ENCODE measurements at places on chromosomes 6 and 20. TPM values are rescaled to one million over a fixed set of nuclear protein-coding genes. Genes with fewer than 3 reads are reported as not detected.

DNA sequence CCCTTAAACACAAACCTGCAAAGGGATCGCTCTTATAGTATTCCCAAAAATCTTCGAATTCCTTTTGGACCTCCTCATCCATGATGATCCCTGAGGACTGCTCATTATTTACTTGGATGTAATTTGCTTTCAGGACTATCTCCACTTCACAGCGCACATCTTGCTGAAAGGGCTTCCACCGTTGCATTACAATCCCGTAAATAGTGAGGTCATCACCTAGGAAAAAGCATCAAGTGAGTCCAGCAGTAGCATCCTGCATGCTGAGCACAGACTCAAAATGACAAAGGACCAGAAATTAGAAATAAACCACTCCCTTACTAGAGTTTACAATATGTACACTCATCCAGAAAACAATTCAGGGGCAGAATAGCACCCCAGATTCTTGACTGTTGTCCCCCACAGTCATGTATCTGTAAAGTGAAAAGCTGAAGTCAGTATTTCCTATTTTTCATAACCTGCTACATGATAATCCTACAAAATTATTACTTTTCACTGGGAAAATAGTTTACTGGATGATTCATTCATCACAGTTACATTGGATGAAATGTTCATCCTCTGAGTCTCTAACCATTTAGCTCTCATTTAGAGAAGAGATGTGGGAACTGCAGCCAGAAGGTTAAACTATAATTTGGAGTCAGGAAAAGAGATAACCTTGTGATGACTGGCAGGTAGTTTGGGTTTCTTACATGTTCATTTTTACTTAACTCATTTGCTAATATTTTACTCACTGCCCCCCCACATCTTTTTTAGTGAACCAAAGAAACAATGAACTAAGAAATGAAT lies 17.2 kb downstream of the MCM9 start:
- no peak for DNase-seq

- DNase-seq, result no peak
These were observed 2.4 kb downstream of the CST9 start for GRCh38 chr20:23603321-23603720.

- no peak for DNase-seq
These were observed 862.8 kb upstream of the CITED2 start for GRCh38 chr6:140237251-140237650.

SNX9 gene
- 37.8 TPM for polyA plus RNA-seq

GRCh38 chr6:36350082-36350481 lies 13.4 kb upstream of the BNIP5 start:
- DNase-seq, result no peak

MCHR2 gene
- not detected for polyA plus RNA-seq

DNA sequence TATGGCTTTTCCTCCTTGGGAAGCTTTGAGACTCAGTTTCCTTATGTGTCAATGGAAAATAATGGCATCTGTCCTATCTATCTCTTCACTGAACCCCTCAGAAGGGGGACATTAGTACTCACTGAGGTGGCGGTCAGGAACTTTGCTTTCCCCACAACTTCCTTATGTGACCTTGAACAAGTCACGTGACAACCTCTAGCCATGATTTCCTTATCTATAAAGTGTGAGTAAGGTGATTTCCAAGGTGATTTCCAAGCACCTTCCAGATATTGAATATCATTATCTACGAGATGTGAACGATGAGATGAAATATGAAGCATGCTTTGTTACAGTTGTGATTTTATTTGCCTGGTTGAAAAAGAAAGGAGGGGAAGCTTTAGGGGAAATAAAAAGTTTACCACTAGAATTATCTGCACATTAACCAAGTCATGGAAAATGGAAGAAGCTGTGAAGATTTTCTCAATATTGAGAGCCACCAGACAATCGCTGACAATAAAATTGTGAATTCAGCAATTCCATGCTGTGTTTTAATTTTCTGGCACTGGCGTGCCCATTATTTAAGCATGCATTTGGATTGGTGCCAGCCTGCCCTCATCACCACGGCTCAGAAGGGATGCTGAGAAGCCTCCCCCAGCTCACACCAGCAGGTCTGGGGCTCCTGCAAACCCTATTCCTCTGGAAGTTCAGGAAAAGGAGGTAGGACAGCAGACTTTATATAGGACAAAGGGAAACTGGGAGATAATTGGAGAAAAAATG lies 255.3 kb downstream of the CD83 start:
- no peak for DNase-seq

DNA sequence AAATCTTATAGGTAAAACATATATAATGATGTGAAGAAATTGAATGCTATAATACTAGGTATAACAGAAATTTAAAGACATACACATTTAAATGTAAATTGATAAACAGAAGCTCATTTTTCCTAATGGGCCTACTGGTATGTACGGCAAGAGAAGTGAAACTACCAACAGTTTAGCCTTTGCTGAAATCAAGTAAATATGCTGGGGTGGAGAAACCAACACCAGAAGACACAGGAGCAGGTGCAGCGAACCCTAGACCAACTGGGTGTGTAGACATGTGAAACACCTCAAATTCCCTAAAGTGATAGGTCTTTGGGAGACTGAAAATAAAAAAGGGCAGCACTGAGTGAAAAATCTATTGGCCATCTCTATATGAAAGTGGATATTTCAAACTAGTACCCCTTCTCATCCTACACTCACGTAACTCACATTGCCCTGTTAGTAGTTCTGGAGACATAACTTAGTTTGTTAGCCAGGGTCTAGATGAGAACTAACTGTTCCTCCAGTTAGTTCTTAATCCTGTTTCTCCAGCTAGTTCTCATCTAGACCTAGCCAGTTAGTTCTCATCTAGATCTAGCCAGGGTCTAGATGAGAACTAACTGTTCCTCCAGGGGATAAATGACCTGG lies 53.1 kb downstream of the SLC35D3 start:
- DNase-seq, result no peak

DNA sequence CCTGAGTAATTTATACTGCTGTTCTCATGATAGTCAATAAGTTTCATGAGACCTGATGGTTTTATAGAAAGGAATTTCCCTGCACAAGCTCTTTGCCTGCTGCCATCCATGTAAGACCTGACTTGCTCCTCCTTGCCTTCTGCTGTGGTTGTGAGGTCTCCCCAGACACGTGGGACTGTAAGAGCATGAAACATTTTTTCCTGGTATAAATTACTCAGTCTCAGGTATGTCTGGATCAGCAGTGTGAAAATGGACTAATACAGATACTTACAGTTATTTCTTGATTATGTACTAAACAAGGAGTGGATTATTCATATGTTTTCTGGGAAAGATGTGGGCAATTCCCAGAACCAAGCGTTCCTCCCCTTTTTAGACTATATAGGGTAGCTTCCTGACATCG lies 1.9 kb upstream of the TRIM38 start:
- DNase-seq, result no peak

GRCh38 chr6:151178373-151178772 lies 61.4 kb upstream of the AKAP12 start:
- DNase-seq, result no peak

DNA sequence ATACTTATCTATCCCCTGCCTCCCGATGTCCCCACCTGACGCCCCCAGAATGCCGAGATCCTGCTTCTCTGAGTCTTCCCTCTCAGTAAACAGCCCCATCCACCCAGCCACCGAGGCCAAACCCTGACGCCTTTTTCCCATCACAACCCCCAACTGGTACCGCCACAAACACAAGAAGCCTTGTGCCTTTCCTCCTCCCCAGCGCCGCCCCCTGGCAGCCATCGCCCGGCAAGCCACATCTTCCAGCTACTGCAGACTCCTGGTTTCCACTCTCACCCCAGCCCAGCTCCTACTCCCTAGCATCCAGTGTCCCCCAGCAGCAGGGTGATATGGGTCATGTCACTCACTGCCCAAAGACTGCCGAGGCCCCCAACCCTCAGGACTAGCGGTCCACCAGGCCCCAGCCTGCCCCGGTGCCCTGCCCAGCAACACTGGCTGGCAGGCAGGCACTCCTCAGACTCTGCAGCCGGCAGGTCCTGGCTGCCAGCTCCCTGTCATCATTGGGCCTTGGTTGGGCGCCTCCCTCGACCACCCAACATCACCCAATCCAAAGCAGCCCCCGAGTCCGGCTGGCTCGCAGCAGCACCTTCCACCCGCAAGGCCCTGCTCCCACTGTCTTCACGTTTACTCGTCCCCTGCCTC lies 11.2 kb downstream of the TCFL5 start:
- DNase-seq, result no peak

EHMT2 gene
- 83.8 TPM for polyA plus RNA-seq

MUC21 gene
- polyA plus RNA-seq, result 0.07 TPM

DNA sequence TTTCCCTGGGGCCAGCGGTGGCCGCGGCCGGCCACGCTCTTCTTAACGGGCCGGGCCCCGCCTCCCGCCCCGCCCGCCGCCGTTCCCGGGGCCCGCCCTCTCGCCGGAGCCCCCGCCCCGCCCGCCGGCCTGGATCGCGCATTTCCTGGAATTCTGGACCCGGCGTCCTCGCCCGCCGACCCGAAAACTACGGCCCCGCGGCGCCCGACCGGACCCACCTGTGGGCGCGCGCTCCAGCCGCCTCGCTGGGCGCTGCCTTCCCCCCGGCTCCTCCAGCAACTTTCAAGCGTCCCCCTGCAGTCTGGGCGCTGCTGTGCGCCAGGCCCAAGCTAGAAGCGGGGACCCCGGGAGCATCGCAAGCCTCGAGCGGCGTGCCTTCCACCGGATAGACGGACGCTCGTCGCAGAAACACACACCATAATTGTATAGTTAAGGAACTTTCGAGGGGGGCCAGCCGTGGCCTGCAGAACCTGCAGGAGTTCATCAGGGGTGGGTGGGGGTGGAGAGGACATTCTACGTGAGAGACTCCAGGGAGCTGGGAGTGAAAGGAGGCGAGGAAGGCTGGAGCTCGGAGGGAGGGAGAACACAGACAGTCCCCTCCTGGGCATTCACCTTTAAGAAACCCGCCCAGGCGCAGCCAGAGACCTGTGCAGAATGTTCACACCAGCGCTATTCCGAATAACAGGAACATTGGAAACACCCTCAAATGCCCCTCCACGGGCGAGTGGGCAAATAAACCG lies at the start of gene ADA:
TSS of gene ADA (minus strand) at position 16 of the 740 bp plus-strand sequence. CDS start 92 bp downstream, outside the sequence.
- DNase-seq, result peak; percentile 36

DNA sequence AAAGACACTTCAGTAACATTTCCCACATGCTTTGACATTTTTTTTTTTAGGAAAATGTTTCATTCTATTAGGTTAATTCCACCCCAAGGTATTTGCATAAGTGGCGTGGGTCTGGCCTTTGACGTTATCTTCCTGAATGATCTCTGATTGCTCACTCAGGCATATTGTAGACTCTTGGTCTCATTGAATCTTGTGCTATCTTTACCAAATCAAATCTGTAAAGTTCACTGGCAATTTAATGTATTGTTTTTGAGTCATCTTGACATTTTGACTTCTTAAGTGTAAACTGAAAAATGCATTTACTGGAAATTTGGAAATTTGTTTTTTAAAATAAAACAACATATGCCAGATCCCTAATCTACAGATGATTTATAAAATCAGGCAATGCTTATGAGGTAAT lies 16.0 kb upstream of the VIP start:
- no peak for DNase-seq

DNA sequence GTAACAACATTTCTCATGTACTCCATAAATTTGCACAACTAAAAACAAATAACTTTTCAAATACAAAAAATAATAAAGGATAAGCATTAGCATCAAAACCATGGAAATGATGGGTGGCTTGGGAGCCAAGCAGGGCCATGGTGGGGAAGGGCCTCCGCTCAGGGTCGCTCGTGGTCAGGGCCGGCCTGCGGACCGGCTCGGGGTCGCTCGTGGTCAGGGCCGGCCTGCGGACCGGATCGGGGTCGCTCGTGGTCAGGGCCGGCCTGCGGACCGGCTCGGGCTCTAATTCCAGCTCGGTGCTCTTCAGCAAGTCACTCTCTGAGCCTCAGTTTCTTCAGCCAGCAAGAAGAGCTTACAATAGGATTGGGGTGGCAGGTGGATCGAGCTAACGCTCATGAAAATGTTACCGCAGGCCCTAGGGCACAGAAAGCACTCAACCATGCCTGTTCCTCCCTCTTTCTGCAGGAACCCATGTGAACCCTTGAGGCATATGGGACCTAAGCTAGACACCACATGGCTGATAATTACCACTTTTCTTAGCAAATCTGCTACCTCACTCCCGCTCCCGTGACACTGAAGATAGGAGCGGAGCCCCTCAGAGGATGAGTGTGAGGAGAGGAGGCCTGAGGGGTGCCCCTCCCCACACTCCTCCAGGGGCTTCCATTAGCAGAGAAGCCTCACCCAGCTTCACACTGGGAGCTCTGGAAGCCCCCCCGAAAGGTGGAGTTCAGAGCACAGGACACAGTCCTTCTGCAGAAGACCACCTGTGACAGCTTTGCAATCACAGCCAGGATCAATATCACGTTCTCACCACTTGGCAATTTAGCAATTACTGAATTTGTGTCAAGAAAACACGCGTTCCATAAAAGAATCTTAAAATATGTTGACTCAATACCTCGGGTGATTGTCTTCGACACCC lies 103.0 kb downstream of the PSMB1 start:
- DNase-seq, result no peak

SS18L1 gene
- polyA plus RNA-seq, result 26.8 TPM

DNA sequence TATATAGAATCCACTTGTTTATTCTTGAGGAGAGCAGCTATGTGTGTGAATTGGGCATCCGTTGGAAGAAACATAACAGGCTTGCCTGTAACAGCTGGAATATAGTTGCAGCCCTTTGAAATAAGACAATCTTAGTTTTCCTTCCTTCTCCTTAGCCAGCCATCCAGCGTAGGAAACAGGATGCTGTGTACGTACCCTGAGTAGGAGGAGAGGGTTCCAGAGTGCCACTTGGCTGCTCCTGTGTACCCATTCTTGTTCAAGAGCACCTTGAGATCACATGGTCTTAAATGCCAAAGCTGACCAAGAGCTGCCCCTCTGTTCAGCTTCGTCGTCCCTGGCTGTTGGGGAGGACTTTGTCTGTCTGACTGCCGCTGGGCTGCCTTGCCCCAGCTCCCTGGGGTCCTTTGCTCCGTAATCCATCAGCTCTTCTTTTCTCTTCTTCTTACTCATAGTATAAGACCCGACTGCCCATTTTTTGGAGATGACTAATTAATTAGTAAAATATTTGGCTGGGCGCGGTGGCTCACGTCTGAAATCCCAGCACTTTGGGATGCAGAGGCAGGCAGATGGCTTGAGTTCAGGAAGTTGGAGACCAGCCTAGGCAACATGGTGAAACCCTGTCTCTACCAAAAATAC lies 49.0 kb downstream of the RREB1 start:
- DNase-seq, result no peak

PGC gene
- 5.4 TPM for polyA plus RNA-seq

DNA sequence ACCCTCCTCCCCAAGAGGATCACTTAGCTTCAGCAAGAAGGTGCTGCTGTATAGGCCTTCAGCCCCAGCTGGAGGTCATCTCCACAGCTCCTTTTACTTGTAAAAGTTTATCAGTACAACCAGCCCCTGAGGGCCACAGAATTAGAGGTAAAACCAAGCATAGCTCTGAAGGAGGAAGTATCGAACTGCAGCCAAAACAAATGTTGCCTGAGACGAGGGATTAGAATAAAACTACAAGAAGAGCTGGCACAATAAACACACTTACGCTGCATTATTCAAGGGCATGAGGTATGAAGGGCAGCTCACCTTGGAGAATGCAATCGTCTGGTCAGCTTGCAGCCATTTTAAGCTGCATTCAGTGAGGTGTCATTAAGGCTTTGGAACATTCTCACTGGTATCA lies 21.1 kb upstream of the FOXQ1 start:
- no peak for DNase-seq

OPRL1 gene
- polyA plus RNA-seq, result 1.9 TPM

- DNase-seq, result no peak
These were observed 197.2 kb downstream of the FOXC1 start for GRCh38 chr6:1806935-1807334.

All from right lung (tissue), 10 donors.